ENCODE measurements at places on chromosomes 12 and 14.

DNA sequence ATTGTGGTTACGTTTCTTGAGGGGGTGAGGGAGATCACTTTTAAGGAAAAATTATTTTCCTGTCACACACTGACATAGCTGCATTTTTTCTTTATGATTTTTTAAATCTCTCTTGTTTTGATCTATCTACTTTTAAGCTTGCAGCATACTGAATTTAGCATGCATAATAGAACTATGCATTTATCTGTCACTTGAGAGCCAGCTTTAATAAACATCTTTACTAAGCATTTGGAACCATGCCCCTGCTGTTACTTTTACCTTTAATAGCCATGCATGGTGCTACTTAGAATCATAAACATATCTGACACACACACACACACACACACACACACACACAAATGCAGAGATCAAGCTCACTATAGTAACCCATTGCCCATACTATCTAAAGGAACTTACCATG is 486.2 kb downstream of the NELL2 start:
- DNase-seq: no peak

- DNase-seq: no peak
Measured at GRCh38 chr12:120352117-120352516, 16.8 kb downstream of the MSI1 start.

GRCh38 chr12:2336409-2336829 is 283.6 kb downstream of the CACNA1C start:
- DNase-seq: no peak

DNA sequence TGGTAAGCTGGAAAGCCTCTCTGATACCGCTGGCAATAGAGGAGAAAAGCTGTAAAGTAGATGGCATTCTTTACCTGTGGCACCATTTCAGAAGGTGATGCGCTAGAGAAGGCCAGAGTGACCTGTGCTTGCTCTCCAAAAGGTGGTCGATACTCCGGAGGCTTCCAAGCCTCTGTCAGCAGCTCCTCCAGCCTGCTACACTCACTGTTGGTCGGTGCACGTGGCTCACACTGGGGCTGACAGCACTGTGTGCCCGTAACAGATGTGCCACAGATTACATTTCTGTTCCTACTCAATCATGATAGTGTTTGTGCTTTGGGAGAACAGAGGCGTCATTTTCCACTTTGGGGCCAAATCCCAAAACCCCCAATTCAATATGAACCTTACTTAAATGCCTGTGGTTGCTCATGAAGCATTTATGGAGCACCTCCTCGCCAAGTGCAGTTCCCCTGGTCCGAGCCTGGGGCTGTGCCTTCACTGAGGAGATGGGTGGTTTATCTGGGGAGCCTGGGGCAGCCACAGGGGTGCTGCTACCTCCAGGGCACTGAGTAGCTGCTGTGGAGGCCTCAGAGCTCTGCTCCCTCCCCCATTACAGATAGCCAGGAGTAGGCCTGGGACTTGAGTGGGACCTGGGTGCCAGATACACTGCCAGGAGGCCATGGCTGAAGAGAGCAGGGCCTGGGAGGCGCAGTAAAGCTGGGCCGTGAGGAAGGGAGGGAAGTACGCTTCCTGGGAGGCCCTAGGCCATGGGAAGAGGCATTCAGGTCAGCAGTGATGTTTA is 26.8 kb downstream of the CCNK start:
- DNase-seq: no peak

DNA sequence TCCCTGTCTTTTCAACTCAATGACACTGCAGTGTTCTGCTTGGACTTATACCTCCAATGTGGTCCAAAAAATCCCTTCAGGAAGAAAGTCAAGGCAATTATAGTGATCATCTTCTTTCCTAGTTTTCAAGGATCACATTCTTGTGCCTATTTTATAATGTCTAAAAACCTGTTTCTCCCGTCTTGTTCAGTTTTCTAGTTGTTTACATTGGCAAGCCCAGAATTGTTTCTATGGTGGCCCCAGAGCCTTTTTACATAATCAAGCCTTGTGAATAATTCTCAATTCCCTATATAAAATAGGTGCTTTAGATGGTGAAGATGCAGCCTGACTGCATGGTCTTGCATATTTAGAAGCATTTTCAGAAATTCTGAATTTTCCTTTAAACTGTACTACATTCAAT is 14.5 kb upstream of the LDHB start:
- DNase-seq: no peak

DNA sequence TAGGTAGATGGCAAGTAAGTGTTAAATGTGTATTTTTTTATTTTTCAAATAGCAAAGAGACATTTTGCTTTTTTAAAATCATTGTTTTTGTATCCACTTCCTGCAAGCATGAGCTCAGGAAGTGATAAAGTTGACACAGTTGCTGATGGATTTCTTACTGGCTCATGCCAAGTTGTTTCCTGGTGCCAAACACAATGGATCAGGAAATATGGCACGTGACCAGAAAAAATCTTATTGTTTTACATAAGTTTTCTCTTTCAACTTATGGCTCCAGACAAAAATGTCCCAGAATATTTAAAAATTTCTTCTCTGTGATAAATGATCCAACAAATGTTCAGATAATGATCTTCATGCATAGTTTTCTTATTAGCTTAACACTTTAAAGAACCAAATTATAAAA is 1279.1 kb upstream of the FLRT2 start:
- DNase-seq: peak; percentile 44

DNA sequence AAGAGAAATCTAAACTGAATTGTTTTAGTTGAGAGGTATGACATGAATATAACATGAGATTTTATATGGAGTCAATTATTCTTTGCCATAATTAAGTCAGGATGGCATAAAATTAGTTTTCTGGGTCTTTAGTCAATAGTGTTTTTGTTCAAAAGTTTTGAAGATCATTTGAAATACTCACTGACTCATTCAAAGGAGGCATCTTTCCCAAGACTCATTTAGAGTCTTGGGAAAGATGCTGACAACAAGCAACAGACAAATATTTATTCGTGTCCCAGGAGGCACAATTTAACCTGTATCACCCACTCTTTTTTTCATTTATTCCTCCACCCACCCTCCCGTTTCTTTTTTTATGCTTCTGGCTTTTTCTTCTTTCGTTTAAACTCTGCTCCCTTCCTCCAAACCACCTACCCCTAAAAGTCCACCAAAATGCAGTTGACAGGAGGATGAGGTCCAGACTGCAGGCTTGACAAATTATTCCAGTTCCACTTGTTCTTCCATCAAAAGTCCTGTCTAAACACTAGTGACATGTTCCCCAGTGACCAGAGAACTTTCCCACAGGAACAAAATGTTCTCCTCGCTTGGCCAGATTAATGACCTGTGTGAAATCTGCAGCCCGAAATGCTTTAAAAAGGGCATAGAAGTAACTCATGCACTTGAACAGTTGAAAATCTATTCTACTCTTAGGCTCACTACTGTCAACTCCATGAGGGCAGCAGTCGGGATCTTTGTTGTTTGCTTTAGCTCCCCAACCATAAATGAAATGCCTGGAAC is 43.3 kb upstream of the CSRP2 start:
- no peak for DNase-seq

DNA sequence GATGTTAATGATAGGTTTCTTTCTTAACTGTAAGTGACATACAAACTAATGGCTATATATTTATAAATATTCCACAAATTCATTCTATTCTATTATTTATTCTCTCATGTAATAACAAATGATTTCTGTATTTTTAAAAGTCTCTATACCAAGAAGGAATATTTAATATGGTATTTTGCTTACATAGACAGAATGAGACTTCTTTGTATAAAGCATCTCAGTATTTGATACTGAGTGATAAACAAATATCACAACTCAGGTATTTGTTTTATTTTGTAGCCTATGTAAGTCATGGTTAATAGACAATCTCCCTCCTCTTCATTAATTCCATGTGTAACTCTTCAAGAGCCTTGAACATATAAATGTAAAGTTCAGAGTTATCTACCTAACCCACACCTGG is 18.0 kb downstream of the ATL1 start:
- no peak for DNase-seq

GRCh38 chr14:69710378-69710777 is 56.6 kb upstream of the SRSF5 start:
- DNase-seq: no peak

- DNase-seq: no peak
Measured at GRCh38 chr14:23121361-23121771, 2.3 kb upstream of the CEBPE start.

DNA sequence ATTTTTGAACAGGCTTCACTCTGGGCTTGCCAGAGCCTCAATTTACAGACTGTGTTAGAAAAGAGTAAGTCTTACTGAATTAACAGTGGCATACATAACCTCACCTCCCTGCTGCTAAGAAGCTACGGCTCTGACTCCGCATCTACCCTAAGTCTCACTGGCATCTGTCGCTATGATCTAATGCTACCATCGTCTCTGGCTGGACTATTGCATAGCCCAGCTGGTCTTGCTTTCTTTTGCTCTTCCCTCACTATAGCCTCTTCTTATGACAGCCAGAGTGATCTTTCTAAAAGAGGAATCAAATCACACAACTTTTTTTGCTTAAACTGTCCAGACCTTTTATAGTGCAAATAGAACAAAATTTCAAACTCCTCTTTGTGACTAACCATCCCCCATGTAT is 81.1 kb downstream of the SLC24A4 start:
- no peak for DNase-seq

DNA sequence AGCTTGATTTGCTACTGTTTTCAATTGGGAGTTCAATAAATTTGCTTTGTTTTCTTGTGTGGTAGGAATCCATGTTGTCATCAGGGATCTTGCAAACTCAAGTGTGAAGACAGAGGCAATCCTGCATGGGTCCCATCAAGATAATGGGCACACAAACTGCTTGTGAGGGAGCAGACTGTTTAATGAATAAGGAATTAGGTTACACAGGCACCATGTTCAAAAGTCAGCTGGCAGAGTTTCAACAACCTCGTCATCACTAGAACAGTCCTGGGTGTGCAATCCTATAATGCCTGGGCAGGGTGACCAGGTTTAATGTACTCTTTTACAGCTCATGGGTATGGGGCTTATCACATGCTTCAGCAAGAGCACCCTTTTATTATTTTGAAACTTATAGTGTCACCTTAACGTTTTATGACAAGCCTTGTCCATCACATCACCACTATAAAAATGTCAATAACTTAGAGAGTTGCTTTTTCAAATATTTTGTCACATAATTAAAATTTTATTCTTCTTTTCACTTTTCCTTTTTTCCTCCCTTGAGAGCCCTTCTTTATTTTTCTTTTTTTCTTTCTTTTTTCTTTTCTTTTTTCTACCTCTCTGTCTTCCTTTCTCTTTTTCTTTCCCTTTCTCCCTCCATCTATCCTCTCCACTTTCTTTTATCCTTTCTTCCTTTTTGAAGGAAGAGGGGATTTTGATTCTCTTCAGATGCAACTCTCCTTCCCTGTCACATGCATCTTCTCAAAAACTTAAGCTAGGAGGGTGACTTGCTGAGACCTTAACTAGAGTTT is 252.2 kb upstream of the ATP2B1 start:
- DNase-seq: no peak

DNA sequence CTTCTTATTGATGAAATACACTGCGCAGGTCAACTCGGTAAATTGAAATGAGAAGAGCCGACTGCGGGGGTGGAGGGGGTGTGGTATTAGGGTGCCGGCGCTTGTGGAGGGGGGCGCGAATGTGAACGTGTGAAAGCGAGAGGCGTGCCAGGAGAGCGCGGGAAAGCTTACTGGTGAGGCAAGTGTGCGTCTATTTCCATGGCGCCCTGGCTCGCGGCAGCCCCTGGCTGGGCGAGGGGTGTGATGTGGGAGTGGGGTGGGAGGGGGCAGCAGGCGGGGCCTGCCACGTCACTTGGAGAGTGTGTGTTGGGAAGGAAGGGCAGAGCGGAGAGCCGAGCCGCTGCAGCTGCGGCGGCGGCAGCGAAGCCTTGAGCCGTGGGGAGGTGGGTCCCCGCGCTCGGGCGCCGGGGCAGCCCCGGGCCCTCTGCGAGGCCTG is 88.8 kb downstream of the GALNT8 start:
- DNase-seq: peak; percentile 70

DNA sequence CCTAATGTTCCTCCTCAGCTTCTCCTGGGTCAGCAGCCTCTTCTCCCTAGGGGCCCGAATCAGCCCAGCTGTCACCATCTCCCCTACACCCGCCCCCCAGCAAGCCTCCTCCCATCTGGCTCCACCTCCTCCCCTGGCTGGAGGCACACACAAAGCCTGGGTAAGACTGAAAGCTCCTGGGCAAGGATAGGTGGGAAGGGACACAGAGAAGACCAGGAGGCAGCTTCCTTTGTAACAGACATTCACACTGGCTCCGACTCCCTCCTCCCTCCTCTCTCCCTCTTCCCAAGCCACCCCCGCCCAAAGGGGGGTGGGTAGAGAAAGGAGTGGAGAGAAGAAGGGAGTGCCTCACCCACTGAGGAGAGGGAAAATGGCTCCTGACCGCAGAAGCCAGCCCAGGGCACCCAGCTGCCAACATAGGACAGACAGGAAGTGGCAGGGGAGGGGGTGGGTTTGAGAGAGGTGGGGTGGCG is 4.0 kb downstream of the CHD4 start:
- DNase-seq: peak; percentile 34

- no peak for DNase-seq
Measured at GRCh38 chr12:54355104-54355815, 9.0 kb downstream of the GPR84 start.

GRCh38 chr12:124667506-124668326 is 100.3 kb upstream of the NCOR2 start:
- DNase-seq: peak; percentile 93

- DNase-seq: no peak
Measured at GRCh38 chr12:88572781-88573549, 7.3 kb downstream of the KITLG start.

DNA sequence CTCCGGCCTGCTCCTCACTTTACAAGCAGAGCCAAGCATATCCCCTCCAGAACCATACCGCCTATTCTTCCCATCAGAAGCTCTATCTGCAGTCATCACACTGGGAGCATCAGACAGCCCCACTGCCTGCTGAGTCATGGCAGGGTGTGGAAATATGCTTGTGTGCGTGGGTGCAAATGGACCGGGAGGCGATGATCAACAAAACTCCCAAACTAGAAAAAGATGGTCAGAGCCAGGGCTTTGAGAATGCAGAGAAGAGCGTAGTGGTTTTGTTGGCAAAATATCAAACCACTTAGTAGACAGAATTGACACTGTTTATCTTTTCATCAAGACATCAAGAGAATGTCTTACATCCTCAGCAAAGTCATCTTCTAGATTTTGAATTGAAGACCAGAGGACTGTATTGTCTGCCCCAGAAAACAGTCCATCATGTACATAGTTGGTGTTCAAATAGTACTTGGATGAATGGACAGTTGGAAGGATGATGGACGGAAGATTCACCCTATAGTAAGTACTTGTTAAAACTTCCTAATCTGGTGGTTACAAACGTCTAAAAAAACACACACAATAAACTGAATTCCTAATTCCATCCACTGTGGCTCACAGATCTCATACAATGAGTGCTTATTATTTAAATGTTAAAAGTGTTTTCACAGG is 54.9 kb downstream of the VWF start:
- DNase-seq: no peak

DNA sequence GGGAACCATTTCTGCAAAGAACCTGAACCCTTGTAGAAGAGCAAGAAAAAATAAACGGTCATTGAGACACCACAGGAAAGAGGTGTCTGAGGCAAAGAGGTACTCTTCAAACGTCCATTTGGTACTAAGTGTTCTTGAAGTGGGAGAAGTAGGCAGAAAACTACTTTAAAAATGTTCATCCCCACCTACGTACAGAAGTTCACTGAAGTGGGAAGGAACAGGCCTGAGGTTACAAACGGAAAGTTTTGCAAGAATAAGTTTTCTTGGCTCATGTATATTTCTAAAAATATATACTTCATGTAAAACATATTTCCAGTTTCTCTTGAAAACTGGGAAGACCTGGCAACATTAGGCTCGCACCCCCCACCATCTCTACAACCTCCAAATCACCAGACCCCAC is 61.2 kb downstream of the STXBP6 start:
- no peak for DNase-seq

- no peak for DNase-seq
Measured at GRCh38 chr12:27355486-27355885, 22.9 kb downstream of the BMAL2 start.
